ENCODE measurements at places on chromosomes 6 and 20. TPM values are rescaled to one million over a fixed set of nuclear protein-coding genes. Genes with fewer than 3 reads are reported as not detected.

Gene C20orf144
- total RNA-seq, result not detected

Gene SLC17A1
- total RNA-seq, result 0.16 TPM

Gene ATP9A
- total RNA-seq, result 16.1 TPM

Gene BTNL2
- total RNA-seq, result not detected

Gene TINAG
- not detected for total RNA-seq

Gene TCF21
- total RNA-seq, result 0.09 TPM

Gene LST1
- total RNA-seq, result 0.36 TPM

Gene PLA2G7
- not detected for total RNA-seq

Gene CST3
- 426 TPM for total RNA-seq
